ENCODE measurements at places on chromosomes 3 and 15.

DNA sequence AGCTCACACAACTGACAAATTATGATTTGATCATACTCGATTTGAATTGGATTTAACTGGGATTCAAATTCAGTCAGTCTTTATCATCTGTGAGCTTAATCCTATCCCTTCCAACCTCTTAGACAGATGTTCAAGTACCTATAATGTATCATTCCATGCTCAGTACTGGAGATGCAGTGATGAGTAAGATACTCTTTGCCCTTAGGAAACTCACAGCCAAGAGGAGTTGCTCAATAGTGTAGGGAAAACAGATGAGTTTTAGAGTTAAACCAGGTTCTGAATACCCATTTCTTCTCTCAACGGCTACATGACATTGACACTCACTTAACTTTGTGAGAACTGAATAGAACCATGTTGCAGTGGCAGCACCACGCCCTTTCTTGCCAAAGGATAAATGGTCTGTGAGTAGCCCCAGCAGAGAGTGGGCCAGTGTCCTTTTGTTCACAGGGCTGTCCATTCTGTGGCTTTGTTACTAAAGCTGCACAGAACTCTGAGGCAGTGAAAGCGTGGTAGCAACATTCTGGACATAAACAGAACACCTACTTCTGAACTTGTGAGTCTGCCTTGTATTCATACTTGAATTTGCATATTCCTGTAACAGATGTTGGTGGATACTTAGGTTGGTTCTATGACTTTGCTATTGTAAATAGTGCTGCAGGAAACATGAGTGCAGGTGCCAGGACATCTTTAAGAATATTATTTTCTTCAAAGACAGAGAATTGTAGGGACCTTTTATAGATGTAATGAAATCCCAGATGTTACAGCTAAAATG, 91.6 kb downstream of the RASA2 start:
- DNase-seq: no peak

- DNase-seq: no peak
Observed at GRCh38 chr3:181730316-181730715, 18.6 kb downstream of the SOX2 start.

DNA sequence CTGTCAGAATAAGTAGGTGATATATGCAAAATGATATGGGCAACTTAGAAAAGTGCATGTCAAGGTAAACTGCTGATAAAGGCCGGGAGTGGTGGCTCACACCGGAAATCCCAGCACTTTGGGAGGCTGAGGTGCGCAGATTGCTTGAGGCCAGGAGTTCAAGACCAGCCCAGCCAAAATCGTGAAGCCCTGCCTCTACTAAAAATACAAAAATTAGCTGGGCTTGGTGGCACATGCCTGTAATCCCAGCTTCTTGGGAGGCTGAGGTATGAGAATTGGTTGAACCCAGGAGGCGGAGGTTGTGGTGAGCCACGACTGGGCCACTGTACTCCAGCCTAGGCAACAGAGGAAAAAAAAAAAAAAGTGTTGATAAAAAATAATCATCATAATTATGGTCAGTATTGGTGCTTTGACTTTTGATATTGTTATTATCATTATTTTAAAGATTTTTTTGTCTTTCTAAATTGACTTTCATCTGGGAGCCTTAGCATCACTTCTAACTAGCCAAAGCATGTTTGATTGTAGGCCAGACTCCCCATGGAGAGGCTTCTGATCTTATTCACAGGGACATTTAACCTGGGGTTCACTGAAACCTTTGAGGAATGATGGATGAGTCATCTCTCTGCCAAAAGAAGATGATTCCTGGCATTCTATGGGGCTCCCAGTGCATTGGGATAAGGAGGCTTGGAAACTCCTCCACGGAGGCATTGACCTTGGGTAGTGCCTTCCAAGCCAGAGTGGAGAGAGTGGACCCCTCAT, 5.6 kb downstream of the ZBTB38 start:
- DNase-seq: no peak

GRCh38 chr3:150469931-150470740, 62.0 kb downstream of the TSC22D2 start:
- DNase-seq: no peak

DNA sequence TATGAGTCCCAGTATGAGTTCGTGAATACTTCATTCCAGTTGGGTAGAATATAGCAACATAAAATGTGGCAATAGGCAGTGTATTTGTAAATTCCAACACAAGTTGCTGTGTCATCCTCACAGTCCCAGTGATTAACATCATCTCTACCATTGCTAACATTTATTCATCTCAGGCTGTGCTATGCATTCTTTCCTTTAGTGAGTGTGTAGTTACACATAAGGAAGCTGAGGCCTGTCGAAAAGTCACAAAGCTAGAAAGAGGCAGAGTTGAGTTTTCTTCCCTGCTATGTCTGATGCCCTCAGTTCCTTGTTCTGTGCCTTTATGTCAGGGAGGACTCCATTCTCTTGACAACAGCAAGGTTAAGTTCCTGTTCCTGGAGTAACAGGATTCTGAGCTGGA, 96.4 kb downstream of the FNDC3B start:
- DNase-seq: peak; percentile 88

DNA sequence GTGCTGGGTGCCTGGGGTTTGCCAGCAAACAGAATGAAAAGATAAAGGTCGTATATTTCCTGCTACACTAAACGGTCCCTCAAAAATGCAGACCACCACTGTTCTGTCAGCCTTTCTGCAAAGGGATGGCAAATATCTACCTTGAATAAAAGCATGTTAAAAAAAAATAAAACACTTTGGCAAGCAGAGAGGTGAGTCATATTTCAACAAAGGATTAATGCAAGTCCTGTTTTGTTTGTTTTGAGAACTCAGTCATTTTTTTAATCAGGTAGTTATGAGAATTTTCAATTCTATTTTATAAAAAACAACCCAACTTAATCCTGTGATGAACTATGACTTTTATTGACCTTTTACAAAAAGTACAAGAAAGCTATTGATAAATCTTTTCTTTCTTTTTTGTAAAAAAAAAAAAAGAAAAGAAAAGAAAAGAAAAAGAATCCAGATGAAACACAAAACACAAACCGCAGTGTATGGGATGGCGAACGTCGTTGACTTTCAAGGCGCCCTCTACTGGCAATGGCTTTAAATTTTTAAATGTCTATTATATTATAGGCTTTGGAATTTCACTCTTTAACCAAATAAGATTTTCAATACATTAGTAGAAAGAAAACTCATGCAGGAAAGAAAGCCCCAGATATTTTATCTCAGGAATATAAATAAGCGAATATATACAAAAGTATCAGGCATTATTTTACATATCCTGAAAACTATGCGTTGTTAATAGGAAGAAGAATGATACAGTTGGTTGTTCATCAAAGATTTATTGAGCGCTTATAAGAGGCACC, 87.8 kb downstream of the NCEH1 start:
- DNase-seq: peak; percentile 66

GRCh38 chr3:71148455-71149060, 435.0 kb downstream of the FOXP1 start:
- no peak for DNase-seq

DNA sequence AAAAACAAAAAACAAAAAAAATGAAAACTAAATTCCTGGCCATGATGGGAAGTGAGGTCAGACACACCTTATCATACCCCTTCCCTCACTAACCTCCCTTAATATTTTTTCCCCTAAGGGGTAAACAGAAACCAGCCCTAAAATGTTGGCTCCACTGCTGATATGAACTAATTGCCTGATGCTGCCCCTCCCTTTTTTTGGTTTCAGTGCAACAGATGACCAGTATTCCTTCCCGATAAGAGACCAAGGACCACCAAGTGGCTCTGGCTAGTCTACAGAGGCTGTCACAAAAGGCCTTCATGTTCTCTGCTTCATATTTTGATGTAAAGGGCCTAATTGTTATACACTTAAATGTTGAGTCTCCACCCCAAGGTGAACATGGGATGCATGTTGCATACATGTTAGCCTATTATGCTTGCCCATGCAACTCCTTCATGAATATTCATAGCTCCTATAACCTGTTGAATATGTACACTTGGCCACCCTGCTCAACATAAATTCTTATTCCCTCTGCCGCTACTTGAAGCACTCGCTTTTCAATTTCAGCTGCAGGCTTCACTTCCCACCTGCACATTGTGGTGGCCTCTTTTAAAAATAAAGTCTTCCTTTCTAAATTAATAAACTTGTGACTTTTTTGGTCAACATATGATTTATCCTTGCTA, 12.3 kb upstream of the STAC start:
- no peak for DNase-seq

DNA sequence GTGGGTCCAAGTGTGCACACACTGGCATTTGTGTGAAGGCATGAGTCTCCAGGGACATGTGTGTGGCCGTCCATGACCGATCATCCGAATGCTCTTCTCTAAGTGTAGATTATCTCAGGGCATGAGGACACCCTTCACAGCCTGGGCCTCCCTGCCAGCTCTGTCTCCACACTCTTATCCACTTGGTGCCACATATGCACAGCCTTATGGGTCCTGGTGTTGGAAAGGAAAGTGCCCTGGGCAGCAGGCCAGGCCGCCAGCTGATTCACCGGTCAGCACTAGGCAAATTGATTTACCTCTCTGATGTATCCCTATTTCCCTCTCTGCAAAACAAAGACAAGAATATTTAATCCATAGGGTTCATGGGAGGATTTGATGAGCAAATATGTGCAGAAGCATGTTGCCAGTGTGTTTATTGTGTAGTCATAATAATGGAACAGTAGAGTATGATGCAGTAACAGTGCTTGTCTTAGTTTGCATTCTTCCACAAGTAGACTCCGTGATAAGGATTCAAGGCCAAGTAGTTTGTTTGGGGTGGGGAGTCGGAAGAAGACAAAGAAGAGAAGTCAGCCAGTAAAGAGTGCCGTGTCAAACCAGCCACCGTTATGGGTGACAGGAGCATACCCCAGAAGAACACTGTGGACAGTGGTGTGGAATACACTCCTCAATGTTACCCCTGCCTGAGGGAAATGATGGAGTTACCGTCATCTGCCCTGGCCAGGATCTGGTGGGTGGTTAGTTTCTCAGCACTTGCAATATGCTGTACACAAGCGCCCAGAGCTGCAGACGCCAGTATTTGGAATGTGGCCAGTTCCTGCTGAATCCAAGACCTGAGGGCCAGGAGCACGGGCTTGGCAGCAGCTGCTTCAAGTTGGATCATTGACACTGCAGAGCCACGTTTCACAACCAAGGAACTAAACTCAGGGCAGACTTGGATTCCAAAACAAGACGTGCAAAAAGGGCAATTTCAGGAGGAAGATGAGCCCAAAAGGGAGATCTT, 85.1 kb downstream of the MTHFS start:
- DNase-seq: no peak

GRCh38 chr15:40047415-40048210, 8.6 kb upstream of the SRP14 start:
- DNase-seq: peak; percentile 92

- no peak for DNase-seq
Observed at GRCh38 chr15:82875411-82876003, 66.1 kb downstream of the WHAMM start.

DNA sequence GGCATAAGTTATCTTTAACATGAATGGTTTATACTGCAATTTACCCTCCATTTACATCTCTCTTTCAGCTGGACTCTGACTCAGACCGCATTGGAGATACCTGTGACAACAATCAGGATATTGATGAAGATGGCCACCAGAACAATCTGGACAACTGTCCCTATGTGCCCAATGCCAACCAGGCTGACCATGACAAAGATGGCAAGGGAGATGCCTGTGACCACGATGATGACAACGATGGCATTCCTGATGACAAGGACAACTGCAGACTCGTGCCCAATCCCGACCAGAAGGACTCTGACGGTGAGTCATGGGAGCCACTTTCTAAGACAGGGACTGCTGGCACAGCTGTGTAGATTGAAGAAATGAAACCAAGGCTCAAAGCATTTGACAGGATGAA, 11.6 kb downstream of the THBS1 start:
- DNase-seq: peak; percentile 30

DNA sequence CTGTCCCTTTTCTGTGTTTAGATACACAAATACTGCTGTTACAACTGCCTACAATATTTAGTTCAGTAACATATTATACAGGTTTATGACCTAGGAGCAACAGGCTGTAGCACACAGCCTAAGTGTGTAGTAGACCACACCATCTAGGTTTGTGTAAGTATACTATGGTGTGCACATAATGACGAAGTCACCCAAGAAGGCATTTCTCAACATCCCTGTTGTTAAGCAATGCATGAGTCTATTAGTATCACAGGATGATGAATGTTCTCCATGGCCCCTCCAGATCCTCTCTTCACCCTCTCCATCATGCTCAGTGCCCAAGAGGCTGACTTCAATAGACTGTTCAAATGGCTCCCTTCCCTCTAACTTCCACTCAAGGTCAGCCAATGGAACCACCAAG, 14.6 kb upstream of the SEC62 start:
- peak; percentile 91 for DNase-seq

DNA sequence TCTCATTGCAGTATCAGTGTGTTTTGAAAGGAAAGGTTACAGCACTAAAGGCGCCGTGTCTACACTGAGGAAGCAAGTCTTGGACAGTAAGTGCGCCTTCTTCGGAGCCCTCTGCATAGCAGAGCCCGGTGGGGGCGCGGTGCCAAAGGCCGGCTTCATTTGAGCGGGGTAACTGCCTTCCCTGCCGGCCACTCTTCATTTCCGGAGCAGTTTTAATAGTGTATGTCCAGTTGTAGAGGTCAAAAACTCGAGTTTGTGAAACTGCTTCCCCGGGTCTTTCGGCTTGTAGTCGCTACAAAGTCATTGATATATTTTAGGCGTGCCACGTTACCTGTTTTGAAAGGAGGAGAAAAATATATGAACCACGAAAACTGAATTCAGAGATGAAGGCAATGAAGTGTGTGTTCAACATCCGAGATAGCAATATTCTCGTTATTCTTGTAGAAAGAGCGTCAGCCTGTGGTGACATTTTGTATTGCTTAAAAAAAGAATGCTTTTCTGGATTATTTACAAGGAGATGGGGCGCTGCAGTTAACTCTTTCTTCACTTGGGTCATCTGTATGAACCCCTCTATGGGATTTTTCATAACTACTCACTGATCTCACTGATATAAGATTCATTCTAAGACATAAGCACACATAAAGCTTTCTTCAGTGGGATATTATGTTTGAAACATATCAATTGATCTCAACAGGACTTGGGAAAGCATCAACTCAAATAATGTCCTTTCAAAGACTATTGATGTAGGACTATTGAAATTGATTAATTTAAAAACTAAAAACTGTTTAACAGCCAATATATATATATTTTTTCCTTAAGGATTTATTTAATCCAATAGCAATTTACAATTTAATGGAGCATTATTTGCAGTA, 3.0 kb downstream of the ALCAM start:
- peak; percentile 71 for DNase-seq

DNA sequence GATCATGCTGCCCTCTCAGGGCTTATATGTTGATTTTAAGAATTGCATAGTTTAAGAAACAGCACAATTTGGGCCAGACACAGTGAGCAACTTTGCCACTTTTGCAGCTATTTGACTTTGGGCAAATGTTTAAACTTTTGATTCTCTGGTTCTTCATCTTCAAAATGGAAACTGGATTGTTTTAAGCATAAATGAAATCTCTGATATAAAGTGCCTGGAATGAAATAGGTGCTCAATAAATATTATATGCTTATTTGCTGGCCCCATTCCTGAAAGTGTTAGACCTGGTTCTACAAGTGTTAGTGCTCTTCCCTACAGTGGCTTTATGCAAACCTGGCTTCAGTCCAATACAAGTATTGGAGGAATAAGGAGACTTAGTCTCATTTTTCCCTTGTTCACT, 33.1 kb upstream of the TSC22D2 start:
- DNase-seq: no peak

GRCh38 chr3:98551754-98552153, 20.0 kb downstream of the GPR15 start:
- no peak for DNase-seq

- peak; percentile 36 for DNase-seq
Observed at GRCh38 chr15:25773248-25773647, 89.9 kb downstream of the ATP10A start.
